Stimulated activated CD8-positive, alpha-beta memory T cell treated with anti-CD3 and anti-CD28 coated beads, Interleukin-15, amount 100 ng/mL, for 24 hours (primary cell): ENCODE measurements at places on chromosomes 1 and 21.

DNA sequence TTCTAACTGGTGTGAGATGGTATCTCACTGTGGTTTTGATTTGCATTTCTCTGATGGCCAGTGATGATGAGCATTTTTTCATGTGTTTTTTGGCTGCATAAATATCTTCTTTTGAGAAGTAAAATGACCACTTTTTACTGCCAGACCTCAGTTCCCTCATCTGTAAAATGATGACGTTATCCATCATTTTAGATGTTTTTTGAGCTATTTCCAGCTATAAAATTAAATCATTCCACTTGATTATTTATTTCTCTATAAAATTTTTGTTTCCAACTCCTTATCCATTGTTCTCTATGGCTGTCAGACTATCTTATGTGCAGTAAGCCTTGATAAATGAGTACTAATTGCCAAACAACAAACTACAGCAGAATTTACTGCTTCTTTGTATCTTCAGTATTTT, 33.2 kb downstream of the RGS5 start:
- DNase-seq = no peak

GRCh38 chr1:37310064-37310463, 164.3 kb upstream of the ZC3H12A start:
- DNase-seq = no peak

DNA sequence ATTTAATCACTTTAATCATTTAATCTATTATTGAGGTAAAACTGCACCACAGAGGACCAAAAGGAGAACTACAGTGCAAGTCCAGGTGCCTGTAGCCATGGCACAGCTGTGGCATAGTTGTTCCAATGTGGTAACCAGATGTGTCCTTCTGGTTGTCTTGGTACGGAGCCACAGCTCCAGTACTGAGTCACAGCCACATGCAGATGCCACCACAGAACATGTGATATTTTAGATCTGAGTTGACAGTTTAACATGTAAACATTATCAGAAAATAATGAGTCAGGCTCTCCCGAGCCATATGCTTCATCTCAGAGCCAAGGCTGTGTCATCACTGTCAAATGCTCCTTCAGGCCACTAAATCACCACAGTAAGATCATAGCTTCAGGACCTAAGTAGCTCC, 56.4 kb upstream of the RGS7 start:
- DNase-seq = no peak

GRCh38 chr1:192477630-192478029, 97.9 kb upstream of the RGS1 start:
- no peak for DNase-seq

DNA sequence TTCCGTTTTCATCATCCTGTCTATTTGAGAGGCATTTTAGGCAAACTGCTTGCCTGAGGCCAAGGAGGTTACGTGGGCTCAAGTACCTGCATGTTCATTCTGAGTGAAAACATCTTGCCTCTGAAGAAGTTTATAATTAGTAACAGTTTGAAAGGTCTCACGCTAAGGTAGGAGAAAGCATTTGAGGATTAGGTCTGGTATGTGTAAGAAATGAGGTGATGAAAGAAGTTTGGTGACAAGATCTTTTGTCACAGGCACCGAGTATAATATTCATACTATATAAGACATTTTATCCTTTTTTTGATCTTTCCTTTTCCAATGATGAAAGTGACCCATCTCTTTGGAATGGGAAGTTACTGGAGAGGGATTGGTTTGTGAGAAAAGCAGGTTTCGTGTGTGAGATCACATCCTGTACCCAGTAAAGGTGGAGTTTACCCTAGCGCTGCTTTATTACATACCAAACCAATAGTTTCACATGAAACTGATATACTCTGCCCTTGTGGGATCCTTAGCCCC, 98.7 kb upstream of the PDC start:
- DNase-seq = no peak

DNA sequence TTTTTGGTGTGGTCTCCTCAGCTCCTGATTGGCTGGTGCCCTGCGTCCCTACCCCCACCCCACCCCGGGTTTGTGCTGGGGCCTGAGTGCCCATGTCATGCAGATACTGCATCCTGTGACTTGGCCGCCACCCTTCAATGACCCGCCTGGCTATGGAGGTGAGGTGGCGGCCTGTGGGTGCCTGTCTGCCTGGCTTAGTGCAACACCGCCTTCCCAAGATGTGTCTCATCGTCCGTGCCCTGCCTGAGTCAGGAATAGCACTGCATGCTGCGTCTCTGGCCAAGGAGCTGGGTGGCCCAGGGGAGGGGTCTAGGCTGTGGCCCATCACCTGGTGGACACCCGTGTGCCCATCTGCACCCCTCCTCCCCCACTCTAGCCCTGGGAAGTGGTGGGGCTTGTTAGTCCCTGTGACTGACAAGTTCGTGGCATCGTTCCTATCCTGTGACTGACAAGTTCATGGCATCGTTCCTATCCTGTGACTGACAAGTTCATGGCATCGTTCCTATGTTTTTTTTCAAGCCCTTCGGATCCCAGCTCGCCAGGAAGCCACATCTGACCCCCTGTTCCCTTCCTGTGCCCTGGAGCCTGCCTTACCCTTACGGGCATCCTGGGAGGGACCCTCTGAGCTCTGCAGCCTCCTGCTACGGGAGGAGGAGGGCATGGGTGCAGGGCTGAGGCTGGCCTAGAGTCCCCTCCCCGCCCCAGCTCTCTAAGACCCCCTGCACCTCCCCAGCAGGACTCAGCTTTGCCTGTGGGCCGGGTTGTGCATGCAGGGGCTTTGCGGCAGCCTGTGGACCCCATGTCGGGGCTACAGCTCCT, 7.5 kb downstream of the SLX9 start:
- DNase-seq = no peak

- DNase-seq = no peak
These were observed 96.0 kb upstream of the TNFSF4 start for GRCh38 chr1:173302890-173303829.

GRCh38 chr1:105544475-105544874, 1512.0 kb upstream of the PRMT6 start:
- no peak for DNase-seq

GRCh38 chr1:3907621-3908165, 7.6 kb upstream of the C1orf174 start:
- no peak for DNase-seq
